Activated CD8-positive, alpha-beta memory T cell treated with anti-CD3 and anti-CD28 coated beads, Interleukin-2, amount 10 ng/mL, durations not matched to agents 7 days and 5 days (primary cell): ENCODE measurements at places on chromosomes 3 and 15.

DNA sequence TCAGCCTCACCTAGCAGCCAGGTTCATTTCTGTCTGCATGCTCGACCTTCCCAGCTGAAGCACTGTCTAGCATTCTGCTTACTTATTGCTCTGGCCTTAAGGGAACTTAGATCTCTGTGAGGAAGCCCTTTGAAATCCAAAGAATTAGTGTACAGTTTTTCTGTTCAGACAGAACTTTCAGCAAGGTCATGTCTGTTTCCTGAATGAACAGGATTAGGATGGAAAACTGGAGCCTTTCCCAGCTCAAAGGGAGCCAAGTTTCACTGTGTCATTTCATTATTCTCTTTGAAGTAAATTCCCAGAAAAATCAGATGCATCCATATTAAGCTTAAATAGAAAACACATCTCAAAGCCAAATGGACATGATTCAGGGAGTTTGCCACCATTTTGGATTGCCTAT, 457.3 kb upstream of the KCNMB2 start:
- DNase-seq: no peak

DNA sequence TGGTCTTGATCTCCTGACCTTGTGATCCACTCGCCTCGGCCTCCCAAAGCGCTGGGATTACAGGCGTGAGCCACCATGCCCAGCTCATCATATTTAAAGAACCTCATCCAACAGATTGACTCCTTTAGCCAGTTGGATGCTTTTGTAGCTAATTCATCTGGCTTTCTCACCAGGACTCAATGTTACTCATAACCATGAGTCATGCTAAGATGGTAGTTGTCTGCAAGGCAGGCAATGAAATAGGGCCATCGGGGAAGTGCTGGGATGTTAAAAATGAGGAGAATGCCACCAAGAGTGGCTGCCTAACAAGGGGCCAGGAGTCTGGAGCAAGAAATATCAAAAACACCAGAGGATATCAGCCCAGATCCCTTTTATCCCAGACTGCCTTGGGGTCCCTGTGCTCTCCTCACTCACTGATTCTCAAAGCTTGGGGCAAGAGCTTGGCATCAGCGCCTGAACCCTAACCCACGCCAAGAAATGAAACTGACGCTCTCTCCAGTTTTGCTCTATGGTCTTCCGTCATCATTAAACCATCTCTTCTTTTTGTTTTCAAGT, 7.4 kb upstream of the PCOLCE2 start:
- DNase-seq: no peak

DNA sequence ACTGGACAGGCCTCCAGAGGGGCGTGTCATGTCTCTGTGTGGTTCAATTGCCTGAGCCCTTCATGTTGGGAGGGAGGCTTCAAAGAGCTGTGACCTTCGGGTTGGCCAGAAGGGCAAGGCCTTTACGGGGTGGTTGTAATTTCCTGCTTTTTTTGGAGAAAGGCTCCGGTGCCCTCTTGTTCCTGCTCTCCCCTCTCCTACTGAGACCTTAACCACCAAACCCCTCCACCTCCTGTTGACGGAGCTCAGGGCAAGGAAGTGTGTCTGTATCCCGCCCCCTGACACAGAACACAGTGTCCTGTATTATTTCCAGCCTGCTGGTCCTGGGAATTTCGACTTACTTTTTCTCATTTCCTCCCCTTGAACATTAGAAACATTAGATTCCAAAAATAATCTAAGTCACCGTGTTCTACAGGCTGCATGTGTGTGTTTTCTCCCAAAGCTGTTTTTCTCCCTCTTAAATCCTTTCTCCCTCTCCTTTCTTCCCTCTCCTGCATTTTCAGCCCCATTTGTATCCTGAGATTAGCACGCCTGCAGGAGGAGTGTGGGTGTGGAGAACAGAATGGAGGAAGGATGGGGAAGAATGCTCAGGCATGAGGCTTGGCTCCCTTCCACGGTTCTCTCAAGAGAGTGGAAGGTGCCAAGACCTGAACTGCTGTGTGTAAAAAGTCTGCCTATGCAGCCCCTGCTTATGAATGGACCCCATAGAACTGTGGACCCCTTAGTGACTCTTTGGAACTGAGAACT, 285.4 kb upstream of the ROPN1 start:
- no peak for DNase-seq

- DNase-seq: peak; percentile 63
Observed at GRCh38 chr15:100849021-100849854, 30.4 kb upstream of the ALDH1A3 start.

GRCh38 chr3:128456776-128457715, 9.6 kb downstream of the DNAJB8 start:
- DNase-seq: no peak

- no peak for DNase-seq
Observed at GRCh38 chr3:71629711-71630110, 46.2 kb upstream of the FOXP1 start.

DNA sequence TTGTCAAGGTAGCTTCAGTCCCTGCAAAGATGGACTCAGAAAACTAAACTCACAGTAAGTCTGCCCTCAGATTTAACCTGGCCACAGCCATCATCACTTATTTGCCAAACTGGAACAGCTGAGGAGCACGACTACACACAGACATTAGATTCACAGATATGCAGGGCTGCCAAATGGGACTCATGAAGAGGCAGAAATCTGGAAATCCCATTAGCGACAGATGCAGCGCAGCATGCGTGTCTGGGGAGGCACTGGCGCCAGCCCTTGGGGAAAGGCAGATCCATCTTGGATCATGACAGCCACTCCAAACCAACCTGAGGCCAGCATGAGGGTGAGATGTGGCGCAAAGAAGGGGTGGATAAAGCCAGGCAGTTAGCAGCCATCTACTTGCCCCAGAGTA, 160.7 kb upstream of the TSC22D2 start:
- DNase-seq: no peak

DNA sequence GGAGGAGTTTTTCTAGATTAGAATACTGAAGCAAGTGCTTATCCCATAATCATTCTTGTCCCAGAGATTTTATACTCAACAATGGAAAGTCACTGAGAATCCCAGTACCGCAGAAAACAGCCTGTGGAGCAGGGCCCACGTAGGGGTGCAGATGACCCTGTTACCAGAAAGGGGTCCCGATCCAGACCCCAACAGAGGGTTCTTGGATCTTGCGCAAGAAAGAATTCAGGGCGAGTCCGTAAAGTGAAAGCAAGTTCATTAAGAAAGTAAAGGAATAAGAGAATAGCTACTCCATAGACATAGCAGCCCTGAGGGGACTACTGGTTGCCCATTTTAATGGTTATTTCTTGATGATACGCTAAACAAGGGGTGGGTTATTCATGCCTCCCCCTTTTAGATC, 2.6 kb downstream of the GCNT3 start:
- DNase-seq: no peak

DNA sequence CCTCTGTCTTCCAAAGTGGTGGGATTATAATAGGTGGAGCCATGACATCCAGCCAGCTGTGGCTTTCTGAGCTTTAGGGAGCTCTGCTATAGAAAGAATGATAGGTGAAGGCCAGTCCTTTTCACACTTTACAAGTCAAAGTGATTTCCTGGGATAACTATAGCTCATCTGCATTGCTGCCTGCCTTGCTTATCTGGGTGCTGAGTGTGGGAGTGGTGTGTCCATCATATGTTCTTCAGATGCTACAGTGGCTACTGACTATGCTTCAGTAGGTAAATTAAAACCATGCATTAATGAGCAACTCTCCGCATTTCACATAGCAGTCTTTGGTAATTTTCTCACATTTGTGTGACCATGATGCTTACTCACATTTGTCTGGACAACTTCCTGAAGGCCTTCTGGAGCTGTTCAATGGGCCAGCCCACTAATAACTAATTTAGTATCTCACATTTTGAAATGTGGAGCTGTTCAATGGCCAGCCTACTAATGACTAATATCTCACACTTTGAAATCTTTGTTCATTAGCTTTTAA, 23.4 kb downstream of the RHOA start:
- DNase-seq: no peak

- DNase-seq: no peak
Observed at GRCh38 chr3:43792904-43793303, 102.2 kb downstream of the ABHD5 start.

DNA sequence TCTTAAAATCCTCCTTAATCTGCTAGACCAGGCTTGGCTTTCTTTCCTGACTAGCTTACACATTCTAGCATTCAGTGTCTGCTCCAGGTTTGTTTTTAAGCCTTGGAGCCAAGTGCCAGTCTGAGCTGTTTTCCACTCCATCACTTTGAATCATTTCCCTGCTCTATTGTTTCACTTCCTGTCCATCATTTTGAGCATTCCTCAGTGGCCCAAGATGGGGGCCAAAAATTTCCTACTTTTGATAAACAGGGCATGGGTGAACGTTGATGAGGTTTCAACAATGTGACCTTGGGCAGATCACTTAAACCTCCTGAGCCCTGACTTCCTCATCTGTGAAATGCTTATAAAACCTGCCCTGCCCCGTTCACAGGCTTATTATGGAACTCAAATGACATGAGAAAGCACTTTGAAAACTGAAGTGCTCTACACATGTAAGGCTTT, 4.4 kb downstream of the CYP19A1 start:
- no peak for DNase-seq

DNA sequence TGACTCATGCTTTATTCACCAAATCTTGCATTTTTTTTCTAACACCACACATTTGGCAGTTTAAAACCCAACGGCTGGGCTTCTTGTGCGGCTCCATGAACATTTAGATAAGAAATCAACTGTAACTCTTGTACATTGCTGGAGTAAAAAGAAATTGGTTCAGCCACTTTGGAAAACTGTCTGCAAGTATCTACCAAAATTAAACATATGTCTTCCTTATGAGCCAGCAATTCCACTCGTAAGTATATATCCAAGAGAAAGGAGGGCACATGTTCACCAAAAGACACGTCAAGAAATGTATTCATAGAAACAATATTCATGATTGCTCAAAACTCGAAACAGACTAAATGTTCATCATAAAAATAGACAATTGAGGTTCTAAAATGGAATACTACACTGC, 291.9 kb upstream of the POU1F1 start:
- no peak for DNase-seq

- no peak for DNase-seq
Observed at GRCh38 chr3:12705981-12706380, 42.1 kb upstream of the RAF1 start.

DNA sequence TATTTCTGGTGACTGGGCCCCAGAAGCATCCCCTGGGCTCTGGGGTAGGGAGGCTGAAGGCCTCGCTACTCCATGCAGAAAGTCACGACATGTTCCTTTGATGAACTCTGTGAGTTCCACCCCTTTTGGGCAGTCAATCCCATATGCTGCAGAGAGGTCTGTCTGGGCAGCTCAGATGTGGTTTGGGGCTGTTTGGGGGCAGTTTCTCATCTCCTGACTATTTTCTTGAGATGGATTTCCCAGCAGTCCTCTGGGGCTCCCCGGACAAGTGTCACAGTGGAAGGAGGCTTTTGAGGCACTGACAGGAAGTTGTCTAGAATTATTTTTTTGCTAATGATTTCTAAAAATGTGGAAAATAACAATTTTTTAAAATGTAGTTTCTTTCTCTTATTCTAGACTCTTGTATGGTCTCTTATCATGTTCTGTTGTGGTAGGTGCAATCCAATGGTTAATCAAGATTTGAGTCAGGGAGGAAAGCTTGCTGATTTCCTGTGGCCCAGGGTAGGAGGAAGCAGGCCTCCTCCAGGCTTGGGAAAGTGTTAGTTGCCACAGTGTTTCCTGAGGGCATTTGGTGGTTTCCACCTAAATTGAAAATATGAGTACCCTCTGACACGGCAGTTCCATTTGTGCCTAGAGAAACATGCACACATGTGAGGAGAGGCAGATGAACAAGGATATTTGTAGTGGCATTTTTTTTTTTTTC, 19.9 kb upstream of the TATDN2 start:
- peak; percentile 73 for DNase-seq

DNA sequence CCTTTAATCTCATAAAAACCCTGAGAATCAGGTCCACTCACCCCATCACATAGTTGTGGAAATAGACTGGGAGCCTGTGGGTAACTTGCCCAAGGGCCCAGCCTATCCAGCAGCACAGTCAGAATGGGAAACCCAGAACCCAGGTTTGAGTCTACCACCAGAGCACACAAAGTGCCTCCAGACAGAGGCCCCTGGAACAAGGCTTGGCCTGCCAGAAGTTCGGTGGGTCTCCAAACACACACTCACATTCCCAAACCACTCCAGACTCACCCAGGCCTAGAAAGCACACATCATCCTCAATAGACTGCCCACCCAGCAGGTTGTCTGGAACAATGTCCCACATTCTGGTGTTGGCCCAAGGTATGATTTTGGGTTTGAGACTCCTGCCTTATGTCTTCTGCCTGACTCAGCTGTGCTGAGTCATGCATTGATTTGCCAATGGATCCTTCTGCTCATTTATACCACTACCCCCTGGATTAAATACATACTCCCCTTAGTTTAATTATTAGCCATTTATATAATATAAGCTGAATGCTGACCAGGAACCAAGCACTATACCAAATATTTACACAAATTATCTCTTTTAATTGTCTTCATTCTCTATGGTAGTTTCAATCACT, 4.5 kb downstream of the SLC12A8 start:
- peak; percentile 18 for DNase-seq

DNA sequence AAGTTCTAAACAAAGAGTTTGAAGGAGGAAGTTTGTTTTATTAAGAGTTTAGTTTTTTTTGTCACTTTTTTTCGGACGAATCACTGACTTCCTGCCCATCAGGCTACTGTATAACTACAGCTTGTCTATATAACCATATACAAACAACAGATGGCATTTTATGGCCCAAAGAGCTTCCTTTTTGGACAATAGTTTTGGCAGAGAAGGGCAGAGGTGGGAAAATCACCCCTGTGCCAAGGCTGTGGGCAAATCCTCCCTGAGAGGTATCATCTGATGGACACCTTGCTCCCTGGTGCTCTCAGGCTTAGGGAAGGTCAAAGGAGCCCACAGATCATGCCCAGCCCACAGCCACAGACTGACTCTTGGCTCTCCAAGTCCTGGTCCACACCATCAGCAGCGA, 113.4 kb downstream of the OXNAD1 start:
- no peak for DNase-seq

GRCh38 chr3:143831208-143831607, 17.1 kb downstream of the SLC9A9 start:
- DNase-seq: no peak

DNA sequence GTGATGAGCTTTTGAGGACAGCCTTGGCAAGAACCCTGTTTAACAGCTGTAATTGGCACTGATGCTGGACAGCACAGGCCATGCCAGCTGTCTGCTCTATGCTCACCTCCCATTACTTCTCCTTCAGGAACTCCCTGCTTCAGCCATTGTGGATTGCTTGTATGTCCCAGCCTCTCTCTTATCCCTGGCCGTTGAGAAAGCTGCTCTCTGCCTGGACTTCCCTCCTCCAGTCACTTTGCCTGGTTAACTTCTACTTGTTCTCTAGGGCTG, 444.5 kb downstream of the EPHB1 start:
- no peak for DNase-seq
